Kidney epithelial cell (primary cell): ENCODE measurements at places on chromosomes 2 and 18.
A peak's percentile ranks its signal among the peaks of the same experiment; 100 is the strongest.

DNA sequence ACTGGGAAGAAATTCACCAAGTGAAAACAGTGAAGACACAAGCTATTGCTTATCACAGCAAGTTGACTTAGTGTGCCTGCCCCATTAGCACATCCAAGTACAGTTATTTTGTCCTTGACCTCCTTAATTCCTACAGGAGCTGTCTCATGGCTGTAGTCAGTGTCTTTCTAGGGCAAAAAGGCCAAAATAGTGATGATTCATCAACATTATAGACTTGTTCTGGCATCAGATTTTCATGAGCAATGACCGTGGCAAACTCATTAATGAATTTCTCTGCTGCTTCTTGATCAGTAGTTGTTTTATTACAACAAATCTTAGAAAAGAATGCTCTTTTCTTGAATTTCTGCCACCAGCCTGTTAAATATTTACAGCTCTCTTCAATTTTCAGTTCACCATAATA, 1169.3 kb upstream of the DDX18 start:
- DNase-seq: no peak

DNA sequence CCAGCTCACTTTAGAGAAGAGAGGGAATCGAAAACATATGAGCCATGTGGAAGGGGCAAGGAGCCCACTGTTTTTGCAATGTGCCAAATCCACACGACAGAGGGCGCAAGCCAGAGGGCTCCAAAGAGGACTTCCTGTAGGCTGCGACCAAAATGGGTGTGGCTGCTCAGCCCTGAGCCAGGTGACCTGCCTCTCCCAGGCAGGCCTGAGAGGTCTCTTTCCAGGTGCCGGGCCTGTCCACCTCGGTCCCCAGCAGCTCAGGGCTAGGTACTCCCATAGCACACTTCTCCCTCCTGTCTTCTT, 153.8 kb downstream of the TTC32 start:
- no peak for DNase-seq

- no peak for DNase-seq
These were observed 17.6 kb downstream of the PMAIP1 start for GRCh38 chr18:59917422-59917821.

- DNase-seq: no peak
These were observed 830.1 kb upstream of the TMEFF2 start for GRCh38 chr2:193024791-193025190.

DNA sequence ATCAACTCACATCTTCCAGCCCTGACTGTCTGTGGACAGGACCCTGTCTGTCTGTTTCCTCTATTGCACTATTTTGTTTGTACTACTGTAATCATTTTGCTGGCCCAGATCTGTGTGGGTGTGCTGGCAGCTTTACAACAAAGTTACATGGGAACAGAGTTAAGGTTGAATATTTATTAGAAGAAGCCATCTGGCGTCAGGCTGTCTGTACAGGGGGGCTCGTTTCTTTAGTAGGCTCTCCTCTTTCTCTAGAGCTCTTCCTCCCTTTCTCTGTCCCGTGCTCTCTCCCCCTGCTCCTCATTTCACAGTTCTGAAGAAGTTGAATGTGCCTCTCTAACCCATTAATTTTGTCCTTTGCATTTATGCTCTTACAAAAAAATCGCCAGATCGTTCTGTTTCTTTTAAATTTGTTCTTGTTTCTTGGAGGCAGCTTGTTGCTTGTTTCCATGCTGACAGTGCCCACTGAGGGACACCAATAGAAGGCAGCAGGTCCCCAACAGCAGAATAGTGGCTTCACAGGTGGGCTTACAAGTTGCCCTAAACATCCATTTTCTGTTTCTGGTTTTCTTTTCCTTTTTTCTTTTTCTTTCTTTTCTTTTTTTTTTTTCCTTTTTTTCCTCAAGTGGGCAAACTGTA, 315.2 kb upstream of the ZEB2 start:
- no peak for DNase-seq

DNA sequence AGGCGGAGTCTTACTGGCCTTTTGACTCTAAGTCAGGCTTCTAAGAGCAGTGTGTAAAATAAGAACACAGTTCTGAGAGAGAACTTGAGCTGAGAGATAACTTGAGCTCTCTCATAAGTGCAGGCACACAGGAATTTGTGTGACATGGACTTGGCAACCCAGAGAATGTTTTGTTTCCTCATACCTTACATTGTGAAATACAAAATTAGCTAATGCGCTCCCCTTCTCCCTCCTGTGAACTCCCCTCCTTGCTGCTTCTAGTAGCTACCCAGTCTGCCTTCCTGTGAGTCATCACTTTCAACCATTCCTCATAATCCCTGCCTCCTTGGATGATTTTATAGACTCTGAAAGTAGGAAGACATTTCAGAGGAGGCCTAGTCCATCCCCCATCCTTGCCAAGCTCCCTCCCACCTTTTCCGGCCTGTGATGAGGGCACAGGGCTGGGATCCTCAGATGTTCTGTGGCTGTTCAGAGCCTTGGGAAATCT, 22.6 kb downstream of the FER1L5 start:
- peak; percentile 92 for DNase-seq

- DNase-seq: no peak
These were observed 60.9 kb upstream of the SLC14A2 start for GRCh38 chr18:45554389-45554737.

GRCh38 chr2:237253046-237253702, 160.8 kb downstream of the COL6A3 start:
- DNase-seq: no peak

- no peak for DNase-seq
These were observed 22.0 kb downstream of the RELCH start for GRCh38 chr18:62209046-62209445.

DNA sequence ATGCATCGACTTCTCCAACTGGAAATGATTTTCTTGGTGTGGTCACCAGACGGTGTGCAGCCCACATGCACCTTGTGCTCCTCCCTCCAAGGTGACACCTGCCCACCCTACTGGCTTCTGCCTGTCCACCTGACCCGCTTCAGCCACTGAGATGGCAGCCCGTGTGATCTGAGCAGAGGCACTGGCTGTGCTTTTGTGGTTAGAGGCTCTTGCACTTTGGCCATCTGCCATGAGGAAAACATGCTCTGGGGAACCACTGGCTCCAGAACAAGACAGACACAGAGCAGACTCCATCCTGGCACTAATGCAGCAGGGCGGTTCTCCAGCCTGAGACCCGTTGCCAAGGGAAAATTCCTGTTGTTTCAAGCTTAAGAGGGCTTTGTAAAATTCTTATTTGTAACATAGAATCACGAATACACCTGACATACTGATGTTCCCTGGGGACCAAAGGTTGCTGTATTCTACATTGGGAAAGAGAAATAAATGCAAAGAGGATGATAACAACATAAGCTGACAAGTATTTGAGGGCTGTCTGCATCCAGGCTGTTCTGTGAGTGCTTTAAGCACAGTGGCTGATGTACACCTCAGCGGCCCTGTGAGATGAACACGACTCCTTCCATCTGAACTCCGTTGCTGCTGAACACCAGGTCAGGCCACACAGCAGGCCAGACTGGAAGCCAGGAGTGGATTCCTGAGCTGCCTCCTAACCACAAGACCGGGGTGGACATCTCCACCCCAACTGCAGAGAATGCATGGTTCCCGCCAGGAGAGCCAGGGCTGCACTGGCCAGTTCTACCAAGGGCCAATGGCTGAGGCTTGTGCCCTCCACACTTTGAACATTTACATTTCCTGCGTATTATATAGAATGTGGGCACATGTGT, 820.4 kb downstream of the GALR1 start:
- DNase-seq: no peak

GRCh38 chr2:67272195-67272594, 124.9 kb upstream of the ETAA1 start:
- no peak for DNase-seq

DNA sequence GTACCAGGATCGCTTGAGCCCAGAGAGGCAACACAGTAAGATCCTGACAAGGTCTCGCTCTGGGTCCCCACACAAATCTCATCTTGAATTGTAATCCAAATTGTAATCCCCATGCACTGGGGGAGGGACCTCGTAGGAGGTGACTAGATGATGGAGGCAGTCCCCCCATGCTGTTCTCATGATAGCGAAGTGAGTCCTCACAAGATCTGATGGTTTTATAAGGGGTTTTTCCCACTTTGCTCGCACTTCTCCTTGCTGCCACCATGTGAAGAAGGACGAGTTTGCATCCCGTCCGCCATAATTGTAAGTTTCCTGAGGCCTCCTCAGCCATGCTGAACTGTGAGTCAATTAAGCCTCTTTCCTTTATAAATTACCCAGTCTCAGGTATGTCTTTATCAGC, 46.0 kb upstream of the SERTAD2 start:
- no peak for DNase-seq

DNA sequence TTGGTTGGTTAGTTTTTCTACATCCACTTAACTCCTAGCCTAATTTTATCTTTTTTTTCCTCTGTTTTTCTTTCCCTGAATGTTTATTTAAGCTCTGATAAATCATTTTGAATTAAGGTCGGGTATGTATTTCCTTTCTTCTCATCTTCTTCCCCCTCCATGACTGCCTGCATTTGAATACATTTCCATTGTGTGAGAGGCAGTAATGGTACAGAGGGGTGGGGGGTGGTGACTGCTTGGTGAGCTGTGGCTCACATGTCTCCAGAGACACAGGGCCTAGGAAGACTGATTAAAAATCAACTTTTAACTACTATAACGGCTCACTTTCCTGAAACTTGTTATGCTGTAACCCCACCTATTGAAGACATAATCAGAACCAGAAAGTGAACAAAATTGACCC, 58.0 kb downstream of the NEDD4L start:
- no peak for DNase-seq

DNA sequence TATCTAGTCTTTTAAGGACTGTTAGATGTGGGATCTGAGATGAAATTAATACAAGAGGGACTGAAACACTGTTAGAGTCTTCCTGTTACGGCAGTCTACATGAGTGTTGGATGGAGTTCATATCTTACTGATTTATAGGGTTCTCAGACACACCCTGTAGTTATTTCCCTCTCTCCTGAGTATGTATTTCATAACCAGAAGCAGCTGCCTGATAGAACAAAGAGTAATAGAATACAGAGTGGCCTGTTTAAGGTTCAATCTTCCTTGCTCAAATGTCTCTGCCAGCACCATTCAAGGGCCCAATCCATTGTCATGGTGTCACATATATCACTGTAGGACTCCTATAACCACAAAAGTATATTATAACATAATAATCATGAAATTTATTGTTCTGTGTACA, 1229.1 kb upstream of the ACVR2A start:
- no peak for DNase-seq

DNA sequence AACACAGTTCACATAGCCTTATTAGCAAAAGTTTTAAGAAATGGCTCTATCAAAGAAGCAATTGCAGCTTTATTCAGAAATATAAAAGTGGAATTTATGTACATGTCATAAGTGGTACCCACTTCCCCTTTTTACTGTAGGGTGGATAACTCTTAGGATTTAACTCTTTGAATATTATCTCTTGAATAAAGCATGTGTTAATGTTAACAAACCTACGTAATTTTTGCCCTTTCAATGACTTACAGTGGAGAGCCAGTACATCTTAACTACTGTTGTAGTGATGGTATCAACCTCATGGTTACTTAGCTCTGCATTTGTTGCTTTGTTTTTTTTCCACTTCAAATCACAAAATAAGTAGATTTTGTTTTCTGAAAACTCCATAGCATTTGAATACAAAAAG, 8.8 kb downstream of the NABP1 start:
- no peak for DNase-seq

DNA sequence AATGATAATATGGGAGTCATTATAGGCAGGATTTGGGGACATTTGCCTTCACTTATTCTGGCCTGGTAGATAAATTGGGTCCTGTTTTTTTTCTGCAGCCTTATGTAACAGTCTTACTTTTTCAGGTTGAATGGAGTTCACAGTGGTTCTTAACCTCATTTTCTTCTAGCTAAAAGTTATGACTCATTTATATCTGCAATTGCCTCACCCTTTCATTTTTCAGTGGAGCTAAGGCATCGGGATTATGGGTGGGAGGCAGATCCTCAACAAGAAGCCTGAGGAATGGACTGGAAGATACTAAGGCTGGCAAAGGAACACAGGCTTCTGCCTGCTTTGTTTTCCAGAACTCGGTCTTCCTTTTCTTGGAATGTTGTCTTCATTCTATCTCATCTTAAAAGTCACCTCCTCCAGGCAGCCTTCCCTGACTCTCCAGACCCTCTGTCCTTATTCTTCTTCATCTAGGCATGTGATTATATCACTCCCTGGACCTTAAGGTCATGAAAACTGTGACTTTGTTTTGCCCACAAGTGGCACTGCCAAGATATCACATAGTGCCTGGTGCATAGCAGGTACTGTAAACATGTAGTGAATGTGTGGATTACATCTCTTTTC, 41.0 kb upstream of the ACSL3 start:
- peak; percentile 37 for DNase-seq

DNA sequence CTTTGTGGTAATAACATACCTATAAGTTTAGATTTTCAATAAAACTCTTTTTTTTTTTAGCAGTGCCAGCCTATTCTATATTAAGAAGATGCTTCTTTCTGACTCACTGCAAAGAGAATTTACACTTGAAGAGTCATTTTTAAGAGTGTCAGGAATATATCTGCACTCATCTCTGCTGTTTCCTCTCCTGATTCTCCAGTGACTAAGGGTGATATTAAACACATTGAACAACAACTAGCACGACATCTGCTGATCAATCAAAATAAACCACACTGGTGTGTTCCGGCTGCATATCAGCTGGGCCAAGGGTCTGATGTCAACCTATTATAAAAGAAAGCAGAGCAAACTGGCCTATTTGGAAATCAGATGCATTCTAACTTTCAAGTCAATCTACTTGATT, 15.0 kb downstream of the RAB27B start:
- DNase-seq: no peak
